ENCODE measurements at places on chromosomes 6 and 20. TPM values are rescaled to one million over a fixed set of nuclear protein-coding genes. Genes with fewer than 3 reads are reported as not detected.

Gene PBX2
- total RNA-seq: 53.3 TPM

Gene RNF182
- 15.3 TPM for total RNA-seq

Gene RIMS1
- total RNA-seq: 2.5 TPM

Gene PRL
- total RNA-seq: not detected

Gene ID1
- 133 TPM for total RNA-seq

Gene PTK6
- not detected for total RNA-seq
